ENCODE measurements at places on chromosomes 16 and 17.

DNA sequence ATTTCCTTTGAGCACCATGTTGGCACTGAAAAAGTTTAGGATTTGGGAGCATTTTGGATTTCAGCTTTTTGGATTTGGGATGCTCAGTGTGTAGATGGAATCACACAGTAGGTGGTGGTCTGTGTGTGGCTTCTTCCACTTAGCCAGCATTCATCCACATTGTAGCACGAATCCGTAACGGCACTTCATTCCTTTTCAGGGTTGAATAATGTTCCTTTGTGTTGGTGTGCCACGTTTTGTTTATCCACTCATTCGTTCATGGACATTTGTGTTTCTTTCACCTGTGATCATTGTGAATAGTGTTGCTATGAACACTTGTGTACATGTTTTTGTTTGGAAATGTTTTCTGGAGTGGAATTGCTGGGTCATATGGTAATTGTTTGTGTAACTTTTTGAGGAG, 85.1 kb downstream of the RAP1GAP2 start:
- no peak for DNase-seq

DNA sequence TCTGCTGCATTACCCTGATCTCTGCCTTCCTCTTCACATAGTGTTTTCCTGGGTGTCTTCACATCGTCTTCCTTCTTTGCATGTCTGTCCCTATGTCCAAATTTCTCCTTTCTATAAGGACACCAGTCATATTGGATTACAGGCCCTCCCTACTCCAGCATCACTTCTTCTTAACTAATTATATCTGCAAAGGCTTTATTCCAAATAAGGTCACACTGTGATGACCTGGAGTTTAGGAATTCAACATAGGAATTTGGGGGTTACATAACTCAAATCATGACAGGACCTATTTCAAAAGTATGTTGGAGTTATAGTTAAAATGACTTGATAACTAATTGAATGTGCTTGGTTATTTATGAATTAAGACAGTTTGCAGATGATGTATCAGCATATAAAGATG, 490.5 kb upstream of the ERCC4 start:
- no peak for DNase-seq

- no peak for DNase-seq
These were observed at the start of gene GLIS2 for GRCh38 chr16:4315186-4316107. TSS of gene GLIS2 (plus strand) at chr16:4316067. CDS start at chr16:4332281, 16,214 bp downstream.

DNA sequence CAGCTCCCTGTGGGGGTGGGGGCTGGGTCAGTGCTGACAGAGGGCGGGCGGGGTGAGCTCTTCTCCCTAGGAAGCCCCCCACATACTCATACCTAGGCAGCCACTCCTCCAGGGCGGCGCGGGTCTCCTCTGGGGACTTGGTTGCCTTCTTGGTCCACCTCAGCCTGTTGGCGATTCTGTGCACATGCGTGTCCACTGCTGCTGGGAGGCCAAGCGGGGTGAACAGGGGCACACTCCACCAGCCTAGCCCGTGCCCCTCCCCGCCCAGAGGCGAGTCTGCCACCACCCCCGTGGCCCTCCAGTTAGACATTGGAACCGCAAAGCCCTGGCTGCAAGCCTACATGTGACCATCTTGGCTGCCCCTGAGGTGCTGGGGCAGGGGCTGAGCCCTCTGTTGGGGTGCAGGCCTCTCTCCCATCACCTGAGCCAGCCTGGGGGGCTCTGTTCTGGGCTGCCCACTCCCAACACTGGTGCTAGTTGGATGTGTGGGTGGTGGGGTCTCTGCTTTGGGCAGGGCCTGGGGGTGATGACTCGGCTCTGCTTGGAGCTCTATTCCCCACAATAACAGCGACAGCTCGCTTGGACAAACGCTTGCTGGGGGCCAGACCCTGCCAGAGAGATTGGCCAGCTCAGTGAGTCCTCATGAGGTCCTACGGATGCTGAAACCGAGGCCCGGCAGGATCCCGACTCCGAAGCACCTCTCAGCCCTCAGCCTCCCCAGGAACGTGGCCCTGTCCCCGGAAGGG, 7.4 kb downstream of the NTHL1 start:
- DNase-seq: no peak

DNA sequence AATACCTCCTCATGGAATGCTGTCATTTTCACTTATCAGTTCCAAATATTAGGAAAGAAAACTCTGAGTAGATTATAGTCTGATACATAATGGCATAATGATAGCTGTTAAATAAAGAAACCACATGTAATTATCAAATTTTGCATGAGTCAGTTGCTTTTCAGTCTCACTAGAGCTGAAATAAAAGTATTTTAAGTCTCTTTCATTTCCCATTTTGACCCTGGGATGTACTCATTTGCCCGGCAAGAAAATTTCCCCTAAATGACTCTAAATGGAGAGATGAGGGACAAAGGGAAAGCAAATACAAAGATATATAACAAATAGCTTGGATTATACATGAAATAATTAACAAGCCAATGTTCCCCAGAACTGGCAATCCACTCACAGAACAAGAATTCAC, 47.9 kb upstream of the CPHXL start:
- no peak for DNase-seq

- no peak for DNase-seq
These were observed 11.6 kb downstream of the ZNRF1 start for GRCh38 chr16:75010427-75010826.

Measured in activated CD4-positive, alpha-beta T cell treated with anti-CD3 and anti-CD28 coated beads, Interleukin-2, amount 10 ng/mL, durations not matched to agents 7 days and 5 days (primary cell).